ENCODE measurements at places on chromosomes 11 and 22.

DNA sequence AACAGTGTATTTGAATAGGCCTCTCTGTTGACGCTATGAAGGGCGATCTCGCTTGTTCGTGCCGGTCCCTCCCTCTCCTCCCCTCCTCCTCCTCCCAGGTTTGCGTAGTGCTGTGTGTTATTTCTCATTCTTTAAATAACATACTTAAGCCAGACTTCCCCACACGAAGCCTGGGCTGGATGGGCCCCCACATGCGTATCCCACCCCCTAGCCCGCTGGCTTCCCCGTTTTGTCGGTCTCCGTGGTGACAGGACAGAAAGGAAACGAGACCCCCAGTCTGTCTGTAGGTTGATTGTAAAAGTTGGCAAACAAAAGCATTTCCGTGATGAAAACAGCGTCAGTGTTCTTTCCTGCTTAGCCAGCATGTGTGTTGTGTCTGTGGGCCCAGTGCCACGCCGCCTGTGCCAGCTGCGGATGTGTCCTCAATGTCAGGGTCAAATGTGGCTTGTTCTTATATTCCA is 27.3 kb downstream of the FAM118A start:
- no peak for DNase-seq

DNA sequence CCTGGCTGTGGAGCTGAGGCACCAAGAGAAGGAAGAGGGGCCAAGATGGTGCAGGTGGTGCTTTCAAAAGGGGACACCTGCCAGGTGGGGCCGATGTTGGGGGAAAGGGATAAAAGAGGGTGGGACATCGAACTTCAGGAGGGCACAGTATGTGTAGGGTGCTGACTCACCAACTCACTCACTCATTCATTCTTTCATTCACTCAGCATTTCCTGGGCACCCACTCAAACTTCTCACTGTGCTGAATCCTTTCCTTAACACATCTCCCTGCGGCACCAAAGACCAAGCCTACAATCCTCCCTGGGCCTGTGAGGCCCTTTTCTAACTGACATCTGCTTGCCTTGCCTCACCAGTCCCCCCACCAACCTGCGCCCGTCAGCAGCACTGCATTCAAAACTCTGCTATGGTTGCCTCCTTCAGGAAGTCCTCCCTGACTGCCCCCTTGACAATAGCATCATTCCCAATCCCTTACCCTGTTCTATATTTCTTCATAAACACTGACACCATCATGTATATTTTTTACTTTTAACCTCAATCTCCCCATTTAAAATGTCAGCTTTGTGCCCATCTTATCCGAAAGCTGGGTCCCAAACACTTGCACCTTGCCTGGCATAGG is 246.6 kb downstream of the MN1 start:
- DNase-seq: no peak

- DNase-seq: no peak
Measured at GRCh38 chr11:68940651-68941323, 37.1 kb downstream of the IGHMBP2 start.

DNA sequence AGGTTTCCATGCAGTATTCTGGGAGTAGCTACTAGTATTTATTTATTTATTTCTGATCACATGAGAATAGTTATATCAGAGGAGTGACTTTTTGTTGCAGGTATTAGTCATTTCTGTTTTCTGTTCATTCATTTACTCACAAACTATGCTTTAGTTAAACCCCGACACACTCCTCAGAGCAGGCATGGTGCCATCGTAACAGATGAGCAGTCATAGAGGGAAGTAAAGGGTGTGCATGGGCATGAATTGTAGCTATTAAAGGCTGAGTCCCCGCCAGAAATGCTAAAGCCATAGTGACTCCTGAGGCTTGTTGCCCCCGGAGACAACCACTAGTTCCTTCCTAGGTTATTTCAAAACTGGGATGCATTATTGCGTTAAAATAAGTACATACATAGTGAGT is 10.6 kb downstream of the JHY start:
- no peak for DNase-seq

- no peak for DNase-seq
Measured at GRCh38 chr11:75535071-75535470, 9.3 kb upstream of the GDPD5 start.

- DNase-seq: no peak
Measured at GRCh38 chr11:126800009-126800408, 200.6 kb downstream of the KIRREL3 start.

- DNase-seq: no peak
Measured at GRCh38 chr11:121590772-121591404, 138.1 kb upstream of the SORL1-AS1 start.

DNA sequence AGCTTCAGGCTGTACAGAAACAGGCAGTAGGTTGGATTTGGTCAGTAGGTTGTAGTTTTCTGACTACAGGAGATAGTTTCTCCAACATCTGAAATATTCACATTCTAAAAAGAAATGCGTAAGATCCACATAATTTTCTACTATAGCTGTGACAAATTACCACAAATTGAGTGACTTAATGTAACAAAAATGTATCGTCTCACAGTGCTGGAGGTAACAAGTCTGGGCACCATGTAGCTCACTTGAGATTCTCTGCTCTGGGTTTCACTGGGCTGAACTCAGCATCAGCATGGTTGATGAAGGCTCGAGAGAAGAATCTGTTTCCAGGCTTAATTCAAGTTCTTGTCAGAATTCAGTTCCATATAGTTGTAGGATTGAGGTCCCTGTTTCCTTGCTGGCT is 350.9 kb upstream of the CCDC179 start:
- DNase-seq: no peak

- DNase-seq: no peak
Measured at GRCh38 chr11:32172041-32172847, 81.4 kb downstream of the RCN1 start.

GRCh38 chr11:9461760-9462134 is 935 bp downstream of the ZNF143 start:
- DNase-seq: no peak

GRCh38 chr22:49116486-49117120 is 711.1 kb downstream of the BRD1 start:
- DNase-seq: no peak

DNA sequence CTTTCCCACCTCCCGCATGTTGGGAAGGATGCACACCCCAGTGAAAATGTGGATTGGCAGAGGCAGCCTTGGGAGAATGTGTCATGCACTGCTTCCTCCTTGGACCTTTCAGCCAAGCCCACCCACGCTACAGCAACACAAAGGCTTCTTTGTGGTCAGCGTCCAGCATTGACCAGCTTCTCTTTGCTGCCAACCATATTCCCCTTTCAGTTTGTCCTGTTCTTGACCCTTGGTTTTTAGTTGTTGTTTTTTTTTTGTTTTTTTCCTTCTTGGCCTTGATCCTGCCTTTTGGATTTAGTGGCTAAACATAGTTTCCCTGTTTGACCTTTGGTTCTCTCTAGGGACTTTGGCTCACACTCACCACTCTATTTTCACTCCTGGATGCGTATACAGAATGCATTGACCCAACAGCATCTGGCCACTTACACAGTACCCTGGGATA is 573.6 kb downstream of the INSC start:
- DNase-seq: no peak

All from type B pancreatic cell (in vitro differentiated cells).